ENCODE measurements at places on chromosomes 13 and 19. TPM values are rescaled to one million over a fixed set of nuclear protein-coding genes. Genes with fewer than 3 reads are reported as not detected.

- H3K4me1 ChIP-seq, result no peaks in the 10 kb centered on the region
- H3K4me3 ChIP-seq, result no peak overlapping the region
- H3K27ac ChIP-seq, result no peak overlapping the region
- peaks cover 12% of the 10 kb centered on the region for H3K27me3 ChIP-seq
Observed at GRCh38 chr13:21076253-21076652, 14.9 kb upstream of the LATS2 start.

GRCh38 chr13:79776531-79777295, 295.8 kb downstream of the NDFIP2 start:
- H3K36me3 ChIP-seq, result no peaks in the 10 kb centered on the region
- H3K27ac ChIP-seq, result peak overlapping the region; percentile 32
- peaks cover 50% of the 10 kb centered on the region for H3K4me1 ChIP-seq
- DNase-seq, result no peak

DNA sequence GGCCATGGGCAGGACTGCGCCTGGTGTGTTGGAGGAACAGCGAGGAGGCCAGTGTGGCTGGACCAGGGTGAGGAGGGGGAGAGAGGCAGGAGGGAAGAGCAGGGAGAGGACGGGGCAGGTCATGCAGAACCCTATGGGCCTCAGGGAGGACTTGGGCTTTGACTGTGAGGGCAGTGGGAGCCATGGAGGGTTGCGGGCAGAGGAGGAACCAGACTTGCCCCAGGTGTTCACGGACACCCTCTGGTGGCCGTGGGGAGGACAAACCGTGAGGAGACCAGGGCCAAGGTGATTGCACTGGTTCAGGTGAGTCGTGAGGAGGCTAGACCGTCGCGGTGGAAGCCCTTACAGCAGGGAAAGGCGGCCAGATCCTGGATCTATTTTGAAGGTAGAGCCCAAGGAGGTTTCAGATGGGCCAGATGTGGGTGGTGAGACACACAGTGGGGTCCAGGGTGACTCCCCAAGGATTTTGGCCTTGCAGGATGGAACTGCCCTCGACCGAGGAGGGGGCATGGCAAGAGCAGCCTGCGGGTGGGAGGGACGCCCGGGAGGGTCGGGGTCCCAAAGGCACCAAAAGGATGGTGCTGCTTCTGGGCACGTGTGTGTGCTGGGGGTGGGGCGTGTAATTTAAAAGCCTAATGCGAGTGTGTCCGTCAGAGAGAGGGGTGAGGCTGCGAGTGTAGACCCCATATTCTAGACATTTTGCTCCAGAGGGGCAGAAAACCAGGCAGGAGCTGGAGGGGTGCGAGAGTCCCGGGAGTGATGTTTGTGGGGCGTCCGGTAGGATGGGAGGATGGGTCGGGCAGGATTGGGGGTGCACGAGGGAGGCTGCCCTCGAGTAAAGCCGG, 2.7 kb upstream of the REXO1 start:
- no peak for DNase-seq
- H3K27ac ChIP-seq, result no peak overlapping the region
- no peak overlapping the region for H3K4me3 ChIP-seq
- no peaks in the 10 kb centered on the region for H3K27me3 ChIP-seq

DNA sequence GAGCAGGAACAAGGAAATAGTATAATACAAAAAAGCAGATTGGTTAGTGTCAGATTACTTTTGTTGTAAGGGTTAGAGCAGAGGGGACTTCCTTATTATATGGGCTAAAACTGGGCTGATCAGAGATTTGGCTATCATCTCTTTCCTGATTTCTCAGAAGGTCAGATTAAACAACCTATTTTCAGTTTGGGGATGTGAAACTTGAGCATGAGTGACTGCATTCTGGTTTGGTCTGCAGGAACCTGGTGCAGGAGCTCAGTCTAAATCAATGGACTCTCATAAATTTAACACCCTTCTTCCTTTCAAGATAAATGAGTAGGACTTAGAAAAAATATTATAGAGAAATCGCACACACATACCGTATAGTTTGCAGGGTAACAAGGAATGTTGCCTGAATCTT, 12.9 kb upstream of the RFXAP start:
- no peak overlapping the region for H3K4me3 ChIP-seq
- DNase-seq, result no peak
- no peak overlapping the region for H3K27ac ChIP-seq

GRCh38 chr19:53254411-53255341, at the start of gene ZNF677:
TSS of gene ZNF677 (minus strand) at chr19:53254873. CDS start at chr19:53251550, 3,323 bp downstream.
- peak within 1 kb of the TSS; percentile 99 for H3K4me3 ChIP-seq
- H3K4me1 ChIP-seq, result no peaks in the 10 kb centered on the region
- no peaks in the 10 kb centered on the region for H3K27me3 ChIP-seq
- peak; percentile 95 for DNase-seq

GRCh38 chr13:112871742-112872141, 97.3 kb upstream of the MCF2L start:
- peaks cover 22% of the 10 kb centered on the region for H3K36me3 ChIP-seq
- no peak for DNase-seq
- no peaks in the 10 kb centered on the region for H3K27me3 ChIP-seq
- no peak overlapping the region for H3K4me3 ChIP-seq
- no peak overlapping the region for H3K27ac ChIP-seq

DNA sequence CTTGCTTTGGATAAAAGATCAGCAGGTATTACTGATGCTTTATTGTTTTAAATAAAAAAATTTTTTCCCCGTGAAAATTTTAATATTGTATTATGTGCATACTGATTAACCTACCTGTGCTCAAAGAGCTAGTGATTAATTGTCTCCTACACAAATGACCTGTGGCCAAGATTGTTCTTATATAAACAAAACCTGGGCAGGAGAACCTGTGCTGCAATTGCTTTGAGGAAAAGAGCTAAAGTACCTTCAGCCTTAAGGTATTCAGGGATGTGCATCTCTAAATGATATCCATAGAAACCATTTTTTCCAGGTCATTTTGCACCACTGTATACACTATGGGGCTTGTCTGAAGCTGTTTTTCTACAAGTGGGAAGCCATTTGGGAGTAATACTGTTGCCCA, 1.2 kb downstream of the FRY start:
- H3K4me1 ChIP-seq, result peaks cover 12% of the 10 kb centered on the region
- H3K27ac ChIP-seq, result no peak overlapping the region
- peaks cover 26% of the 10 kb centered on the region for H3K27me3 ChIP-seq
- DNase-seq, result no peak
- H3K36me3 ChIP-seq, result no peaks in the 10 kb centered on the region

GRCh38 chr19:5850743-5851293, 431 bp downstream of the FUT3 start:
- no peaks in the 10 kb centered on the region for H3K27me3 ChIP-seq
- H3K4me1 ChIP-seq, result no peaks in the 10 kb centered on the region
- H3K27ac ChIP-seq, result no peak overlapping the region
- no peaks in the 10 kb centered on the region for H3K36me3 ChIP-seq
- H3K4me3 ChIP-seq, result no peak overlapping the region
- peak; percentile 79 for DNase-seq

- no peak overlapping the region for H3K4me3 ChIP-seq
- no peaks in the 10 kb centered on the region for H3K27me3 ChIP-seq
- no peaks in the 10 kb centered on the region for H3K4me1 ChIP-seq
Observed at GRCh38 chr13:49859560-49859959, 67.1 kb upstream of the KPNA3 start.

DNA sequence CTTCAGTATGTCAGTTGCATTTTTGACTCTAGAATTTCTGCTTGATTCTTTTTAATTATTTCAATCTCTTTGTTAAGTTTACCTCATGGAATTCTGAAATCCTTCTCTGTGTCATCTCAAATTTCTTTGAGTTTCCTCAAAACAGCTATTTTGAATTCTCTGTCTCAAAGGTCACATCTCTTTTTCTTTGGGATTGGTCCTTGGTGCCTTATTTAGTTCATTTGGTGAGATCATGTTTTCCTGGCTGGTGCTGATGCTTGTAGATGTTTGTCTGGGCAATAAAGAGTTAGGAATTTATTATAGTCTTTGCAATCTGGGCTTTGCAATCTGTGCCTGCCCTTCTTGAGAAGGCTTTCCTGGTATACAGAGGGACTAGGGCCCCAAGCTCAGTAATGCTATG, 18.5 kb upstream of the KBTBD7 start:
- no peaks in the 10 kb centered on the region for H3K4me1 ChIP-seq
- H3K36me3 ChIP-seq, result peaks cover 2% of the 10 kb centered on the region
- no peaks in the 10 kb centered on the region for H3K27me3 ChIP-seq
- H3K4me3 ChIP-seq, result no peak overlapping the region

DNA sequence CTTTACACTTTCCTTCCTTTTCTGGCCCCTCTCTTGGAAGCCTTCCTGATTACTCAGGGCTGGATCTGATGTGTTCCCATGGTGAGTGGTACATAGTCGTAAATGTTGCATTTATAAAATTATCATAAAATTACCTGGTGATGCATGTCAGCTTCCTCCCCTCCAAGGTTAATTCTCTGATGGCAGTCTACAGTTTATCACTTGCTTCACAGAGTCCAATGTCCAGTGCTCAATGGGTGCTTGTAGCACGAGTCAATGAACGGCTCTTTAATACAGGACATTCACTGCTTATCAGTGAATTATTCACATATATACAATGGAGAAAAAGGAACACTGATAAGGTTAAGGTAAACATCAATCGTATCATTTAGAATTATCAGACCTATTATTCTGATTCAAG, 27.0 kb upstream of the OXGR1 start:
- no peaks in the 10 kb centered on the region for H3K27me3 ChIP-seq
- H3K4me1 ChIP-seq, result no peaks in the 10 kb centered on the region
- no peak overlapping the region for H3K4me3 ChIP-seq
- no peak for DNase-seq
- no peaks in the 10 kb centered on the region for H3K36me3 ChIP-seq

DNA sequence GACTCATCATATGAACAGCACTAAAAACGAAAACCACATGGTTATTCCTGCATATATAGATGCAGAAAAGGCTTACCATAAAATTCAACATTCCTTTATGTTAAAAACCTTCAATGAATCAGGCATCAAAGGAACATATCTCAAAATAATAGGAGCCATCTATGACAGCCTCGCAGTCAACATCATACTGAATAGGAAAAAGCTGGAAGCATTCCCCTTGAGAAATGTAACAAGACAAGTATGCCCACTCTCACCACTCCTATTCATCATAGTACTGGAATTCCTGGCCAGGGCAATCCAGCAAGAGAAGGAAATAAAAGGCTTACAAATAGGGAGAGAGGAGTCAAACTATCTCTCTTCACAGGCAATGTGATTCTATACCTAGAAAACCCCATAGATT, 179.6 kb upstream of the HTR2A start:
- DNase-seq, result no peak
- no peak overlapping the region for H3K4me3 ChIP-seq
- no peaks in the 10 kb centered on the region for H3K4me1 ChIP-seq
- H3K27ac ChIP-seq, result no peak overlapping the region
- no peaks in the 10 kb centered on the region for H3K27me3 ChIP-seq

DNA sequence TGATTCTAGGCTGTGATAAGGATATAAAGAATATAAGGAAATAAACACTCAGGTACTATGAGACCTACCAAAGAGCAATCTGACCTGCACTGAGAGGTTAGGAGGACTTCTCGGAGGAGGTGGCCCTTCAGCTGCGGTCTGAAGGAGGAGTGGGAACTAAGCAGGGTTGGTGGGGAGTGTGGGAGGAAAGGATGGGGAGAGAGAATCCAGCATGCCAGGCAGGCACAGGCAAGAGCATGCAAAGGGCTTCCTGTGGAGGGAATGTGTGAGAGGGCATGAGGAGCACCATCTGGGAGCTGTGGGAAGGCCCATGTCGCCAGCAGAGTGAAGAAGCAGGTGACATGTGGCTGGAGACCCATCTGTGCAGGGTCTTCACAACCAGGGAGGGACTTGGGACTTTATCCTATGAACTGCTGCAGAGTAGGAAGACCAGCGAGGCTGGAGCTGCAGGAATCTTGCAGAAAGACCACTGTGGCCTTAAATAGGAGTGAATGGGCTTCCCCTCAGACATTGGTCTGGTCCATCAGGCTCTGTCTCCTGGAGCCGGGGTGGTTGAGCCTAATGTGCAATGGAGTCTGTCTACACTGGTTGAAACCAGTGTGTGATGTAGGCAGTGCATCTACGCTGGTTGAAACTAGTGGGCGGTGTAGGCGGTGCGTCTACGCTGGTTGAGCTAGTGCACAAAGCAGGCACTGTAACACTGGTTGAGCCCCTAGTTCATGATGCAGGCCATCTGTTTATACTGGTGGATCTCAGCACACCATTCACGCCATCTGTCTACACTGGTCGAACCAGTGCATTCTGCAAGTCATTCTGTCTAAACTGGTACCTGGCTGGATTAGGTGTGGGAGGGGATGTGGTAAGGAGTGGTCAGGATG, 6.4 kb downstream of the CHST8 start:
- peaks cover 53% of the 10 kb centered on the region for H3K27me3 ChIP-seq
- H3K36me3 ChIP-seq, result no peaks in the 10 kb centered on the region
- no peak overlapping the region for H3K27ac ChIP-seq
- DNase-seq, result no peak
- H3K4me3 ChIP-seq, result no peak overlapping the region
- peaks cover 1% of the 10 kb centered on the region for H3K4me1 ChIP-seq

- DNase-seq, result no peak
- no peaks in the 10 kb centered on the region for H3K27me3 ChIP-seq
- H3K36me3 ChIP-seq, result no peaks in the 10 kb centered on the region
- no peak overlapping the region for H3K4me3 ChIP-seq
Observed at GRCh38 chr19:29858000-29858596, 46.3 kb downstream of the CCNE1 start.

DNA sequence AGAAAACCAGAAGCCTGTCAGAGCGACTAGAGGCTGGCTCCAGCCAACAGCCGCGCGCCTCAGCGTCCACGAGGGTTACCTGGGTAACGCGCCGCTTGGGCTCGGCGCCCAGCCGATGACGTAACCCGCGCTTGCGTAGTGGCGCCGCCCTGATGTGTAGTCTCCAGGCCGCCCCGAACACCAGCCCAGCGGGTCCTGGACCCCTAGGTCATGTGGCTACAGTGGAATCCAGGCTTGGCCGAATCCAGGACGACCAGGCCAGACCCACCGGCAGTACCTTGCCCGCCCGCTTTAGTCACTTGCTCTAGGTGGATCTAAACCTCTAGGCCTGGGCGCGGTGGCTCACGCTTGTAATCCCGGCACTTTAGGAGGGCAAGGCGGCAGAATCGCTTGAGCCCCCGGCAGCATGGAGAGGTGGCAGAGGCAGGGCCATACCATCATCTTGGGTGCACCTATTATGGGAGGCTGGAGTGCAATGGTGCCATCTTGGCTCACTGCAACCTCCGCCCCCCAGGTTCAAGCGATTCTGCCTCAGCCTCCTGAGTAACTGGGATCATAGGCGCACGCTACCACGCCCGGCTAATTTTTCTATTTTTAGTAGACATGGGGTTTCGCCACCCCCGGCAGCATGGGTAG, 7.2 kb upstream of the ZNF606 start:
- H3K36me3 ChIP-seq, result peaks cover 6% of the 10 kb centered on the region
- H3K27ac ChIP-seq, result peak overlapping the region; percentile 25
- no peaks in the 10 kb centered on the region for H3K27me3 ChIP-seq
- peaks cover 7% of the 10 kb centered on the region for H3K4me1 ChIP-seq
- peak overlapping the region; percentile 31 for H3K4me3 ChIP-seq

RNF17 gene
- total RNA-seq, result not detected

KLK10 gene
- total RNA-seq, result 0.66 TPM

SOX1 gene
- not detected for total RNA-seq

RFX2 gene
- 2.9 TPM for total RNA-seq

S1PR5 gene
- 0.60 TPM for total RNA-seq

Measured in cardiac muscle cell (in vitro differentiated cells and primary cell).